ENCODE measurements at places on chromosomes 4 and X. TPM values are rescaled to one million over a fixed set of nuclear protein-coding genes. Genes with fewer than 3 reads are reported as not detected.

The HSFX3 gene
- total RNA-seq: not detected

The COL25A1 gene
- 0.08 TPM for total RNA-seq

The CHRDL1 gene
- not detected for total RNA-seq

The TKTL2 gene
- not detected for total RNA-seq

The ADAM29 gene
- not detected for total RNA-seq

The HTR2C gene
- not detected for total RNA-seq

The CXorf65 gene
- 15.1 TPM for total RNA-seq

The KLHL4 gene
- total RNA-seq: not detected

The CACNA1F gene
- total RNA-seq: 6.2 TPM

The WDFY3 gene
- 2.1 TPM for total RNA-seq

The ANXA10 gene
- total RNA-seq: not detected

The CT45A5 gene
- total RNA-seq: not detected

The GPR119 gene
- not detected for total RNA-seq

The MYOZ2 gene
- total RNA-seq: not detected

The VSIG4 gene
- total RNA-seq: 0.24 TPM

The GLOD5 gene
- total RNA-seq: not detected

The SMIM43 gene
- 0.15 TPM for total RNA-seq

The CCNQ gene
- total RNA-seq: 26.4 TPM

The CXCL8 gene
- total RNA-seq: 11.9 TPM

The WAS gene
- total RNA-seq: 102 TPM

The VEGFD gene
- not detected for total RNA-seq

The PYURF gene
- total RNA-seq: 54.5 TPM

The ATP1B4 gene
- not detected for total RNA-seq

The MAML3 gene
- total RNA-seq: 1.3 TPM

The CSAG1 gene
- total RNA-seq: not detected

The EDA2R gene
- total RNA-seq: 6.5 TPM

The MAGEC2 gene
- not detected for total RNA-seq

The FAT4 gene
- not detected for total RNA-seq

The TXK gene
- total RNA-seq: 26.8 TPM

The RTL9 gene
- total RNA-seq: not detected

The XAGE1B gene
- total RNA-seq: not detected

The GAGE12J gene
- total RNA-seq: not detected

The MAGEB10 gene
- not detected for total RNA-seq

The KIAA1210 gene
- not detected for total RNA-seq

The SSX4 gene
- not detected for total RNA-seq

The PIR gene
- total RNA-seq: 3.8 TPM

The CLIC2 gene
- total RNA-seq: not detected

The PAGE2 gene
- not detected for total RNA-seq

The C1QTNF7 gene
- not detected for total RNA-seq

The SYNPO2 gene
- total RNA-seq: 0.32 TPM

The PPARGC1A gene
- not detected for total RNA-seq

The FOXO4 gene
- 11.2 TPM for total RNA-seq

The ANXA3 gene
- total RNA-seq: not detected

Data from activated T-helper 17 cell treated with anti-CD3 and anti-CD28 coated beads, Interleukin-2, amount 50 U/mL, for 72 hours (primary cell).